ENCODE measurements at places on chromosomes 16 and 17.

DNA sequence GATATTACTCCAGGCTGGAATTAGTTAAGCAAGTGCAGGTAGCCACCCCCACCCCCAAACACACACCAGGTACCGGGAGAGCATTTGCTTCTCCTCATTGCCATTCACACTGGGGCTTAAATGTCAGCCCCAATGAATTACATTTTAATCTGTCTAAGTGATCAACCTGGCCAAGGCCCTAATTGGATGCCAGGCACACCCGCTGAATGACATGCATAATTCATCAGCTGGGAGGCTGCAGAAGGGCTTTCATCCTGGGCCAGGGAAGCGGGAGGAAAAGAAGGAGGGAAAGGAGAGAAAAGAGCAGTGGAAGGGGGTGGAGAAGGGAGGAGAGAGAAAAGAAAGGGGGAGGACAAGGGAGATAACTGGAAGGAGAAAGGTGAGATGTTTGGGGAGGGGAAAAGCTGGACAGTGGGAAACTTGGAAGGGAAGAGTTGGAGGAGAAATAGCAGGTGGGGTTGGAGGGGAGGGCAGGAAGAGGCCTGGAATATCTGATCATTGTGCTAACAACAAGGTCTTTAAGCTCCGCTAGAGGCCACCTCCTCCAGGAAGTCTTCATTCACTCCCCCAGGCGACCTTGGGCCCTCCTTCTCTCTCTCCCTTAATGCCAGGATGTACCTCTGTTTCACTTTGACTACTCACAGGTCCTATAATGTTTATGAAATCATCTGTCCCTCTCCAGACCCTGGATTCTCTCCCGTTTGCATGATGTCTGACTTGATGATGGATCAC is 40.1 kb upstream of the CES5A start:
- no peak for DNase-seq

DNA sequence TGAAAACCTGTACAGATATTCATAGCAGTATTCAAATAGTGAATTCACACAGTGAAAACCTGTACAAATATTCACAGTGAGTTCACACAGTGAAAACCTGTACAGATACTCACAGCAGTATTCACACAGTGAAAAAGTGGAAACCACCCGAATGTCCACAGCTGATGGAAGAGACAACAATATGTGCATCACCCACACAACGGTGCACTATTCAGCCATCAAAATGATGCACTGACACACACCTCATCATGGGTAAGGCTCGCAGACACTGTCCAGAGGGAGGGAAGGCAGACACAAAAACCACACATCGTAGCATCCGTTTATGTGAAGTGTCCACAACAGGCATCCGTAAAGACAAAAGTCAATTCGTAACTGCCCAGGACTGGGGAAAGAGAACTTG is 100.9 kb downstream of the VPS53 start:
- DNase-seq = no peak

GRCh38 chr16:27267037-27267677 is 1.4 kb downstream of the NSMCE1 start:
- no peak for DNase-seq

GRCh38 chr17:19579867-19580565 is 46.4 kb downstream of the SLC47A1 start:
- DNase-seq = no peak

DNA sequence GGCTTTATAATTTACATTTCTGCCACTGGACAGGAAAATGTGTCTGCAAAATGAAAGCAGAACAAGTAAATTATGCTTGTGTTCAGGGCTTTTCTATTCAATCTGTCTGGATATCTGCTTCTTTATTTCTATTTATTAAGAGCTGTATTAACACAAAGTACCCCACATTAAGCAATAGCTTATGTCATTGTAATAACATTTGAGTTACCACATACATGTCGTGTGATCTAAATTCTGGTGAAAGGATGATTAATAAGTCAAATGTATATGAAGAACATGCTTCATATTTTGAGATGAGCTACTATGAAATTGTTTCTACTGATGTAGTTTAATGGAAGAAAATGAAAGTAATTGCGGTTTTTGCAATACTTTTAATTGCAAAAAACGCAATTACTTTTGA is 238.2 kb downstream of the KCNJ2 start:
- DNase-seq = no peak

GRCh38 chr17:75570772-75571171 is 16.8 kb upstream of the MYO15B start:
- no peak for DNase-seq

DNA sequence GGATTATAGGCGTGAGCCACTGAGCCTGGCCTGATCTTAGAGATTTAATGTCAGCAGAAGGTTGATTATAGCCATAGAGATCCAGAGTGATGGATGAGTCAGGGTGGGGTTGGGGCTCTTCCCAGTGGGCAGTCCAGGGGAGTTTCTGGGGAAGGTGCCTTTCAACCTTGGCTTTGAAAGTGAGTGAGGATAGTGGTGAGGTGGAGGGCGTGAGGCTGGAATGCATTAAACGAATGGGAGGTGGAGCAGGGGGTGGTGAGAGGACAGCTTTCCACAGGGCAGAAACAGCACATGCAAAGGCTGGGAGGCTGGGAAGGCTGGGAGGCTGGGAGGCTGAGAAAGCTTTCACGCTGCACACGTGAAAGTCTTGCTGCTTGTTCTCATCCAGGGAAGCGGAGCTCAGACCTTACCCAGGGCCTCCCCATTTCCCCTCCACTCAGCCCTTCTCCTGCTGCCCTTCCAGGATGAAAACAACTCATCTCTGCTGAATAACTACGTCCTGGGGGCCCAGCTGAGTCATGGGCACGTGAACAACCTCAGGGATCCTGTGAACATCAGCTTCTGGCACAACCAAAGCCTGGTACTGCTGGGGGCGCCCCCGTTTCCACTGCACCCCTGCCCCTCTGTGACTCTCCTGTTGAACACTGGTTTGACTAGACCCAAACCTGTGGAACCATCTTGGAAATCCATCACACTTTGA is 22.3 kb downstream of the ADGRG5 start:
- DNase-seq = no peak

DNA sequence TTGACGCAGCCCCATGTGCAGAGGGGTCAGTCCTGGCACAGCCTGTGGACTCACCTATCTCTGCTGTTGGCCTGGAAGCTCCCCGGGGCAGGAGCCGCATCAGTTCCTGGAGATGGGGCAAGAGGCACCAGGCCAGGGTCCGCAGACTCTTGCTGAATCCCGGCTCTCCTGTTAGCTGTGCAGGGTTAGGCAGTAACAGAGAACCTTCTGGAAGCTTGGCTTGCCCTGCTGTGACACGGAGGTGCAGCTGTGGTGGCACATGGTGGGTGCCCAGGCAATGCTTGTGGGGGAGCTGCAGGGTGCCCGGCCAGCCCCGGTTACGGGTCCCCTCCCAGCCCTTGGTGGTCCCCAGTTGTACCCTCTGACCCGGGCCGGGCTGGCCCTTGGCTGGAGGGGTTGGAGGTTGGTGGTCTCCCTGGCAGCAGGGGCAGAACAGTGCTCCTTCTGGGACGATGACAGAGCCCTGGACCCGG is 26.0 kb upstream of the ZNF469 start:
- no peak for DNase-seq

GRCh38 chr17:34178092-34178491 is 77.0 kb upstream of the CCL2 start:
- no peak for DNase-seq

DNA sequence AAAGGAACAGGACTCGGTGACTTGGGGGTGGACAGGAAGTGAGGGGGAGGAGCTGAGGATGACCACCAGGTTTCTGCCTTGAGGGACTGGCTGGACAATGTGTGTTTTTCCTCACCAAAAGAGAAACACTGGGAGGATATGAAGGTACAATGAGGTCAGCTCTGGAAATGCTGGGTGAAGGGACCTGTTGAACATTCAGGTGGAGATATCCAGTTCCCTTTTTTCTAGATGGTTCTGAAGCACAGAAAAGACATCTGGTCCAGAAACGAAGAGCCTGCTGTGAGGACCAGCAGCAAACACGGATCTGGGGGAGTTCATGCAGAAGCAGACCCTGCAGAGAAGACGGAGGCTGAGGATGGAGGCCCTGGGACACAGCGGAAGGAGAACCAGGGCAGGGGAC is 17.5 kb downstream of the ARHGAP17 start:
- DNase-seq = no peak

- DNase-seq = no peak
Observed at GRCh38 chr17:83189044-83190003, 109.9 kb downstream of the METRNL start.

- no peak for DNase-seq
Observed at GRCh38 chr17:39564211-39564848, 43.4 kb downstream of the NEUROD2 start.

DNA sequence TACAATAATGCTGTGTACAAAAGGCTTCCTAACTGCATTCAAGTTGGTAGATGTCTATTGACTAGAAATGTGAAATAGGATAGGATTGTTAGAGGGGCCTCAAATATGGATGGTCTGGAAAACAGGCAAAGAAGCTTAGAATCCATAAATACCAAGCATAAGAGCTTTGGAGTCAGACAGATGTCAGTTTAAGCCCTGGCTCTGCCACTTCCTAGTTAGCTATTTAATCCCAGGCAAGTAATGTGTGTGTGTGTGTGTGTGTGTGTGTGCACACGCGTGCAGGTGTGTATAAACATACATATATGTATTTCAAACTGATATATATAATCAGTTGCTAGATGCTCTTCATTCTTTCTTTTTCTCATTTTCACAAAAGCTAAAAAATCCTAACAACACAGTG is 66.7 kb downstream of the MMD start:
- DNase-seq = no peak

- no peak for DNase-seq
Observed at GRCh38 chr17:80970044-80970761, 21.4 kb upstream of the CHMP6 start.

GRCh38 chr17:8946476-8946875 is 19.0 kb downstream of the PIK3R5 start:
- no peak for DNase-seq

- DNase-seq = no peak
Observed at GRCh38 chr17:55652114-55652823, 70.4 kb downstream of the TMEM100 start.

DNA sequence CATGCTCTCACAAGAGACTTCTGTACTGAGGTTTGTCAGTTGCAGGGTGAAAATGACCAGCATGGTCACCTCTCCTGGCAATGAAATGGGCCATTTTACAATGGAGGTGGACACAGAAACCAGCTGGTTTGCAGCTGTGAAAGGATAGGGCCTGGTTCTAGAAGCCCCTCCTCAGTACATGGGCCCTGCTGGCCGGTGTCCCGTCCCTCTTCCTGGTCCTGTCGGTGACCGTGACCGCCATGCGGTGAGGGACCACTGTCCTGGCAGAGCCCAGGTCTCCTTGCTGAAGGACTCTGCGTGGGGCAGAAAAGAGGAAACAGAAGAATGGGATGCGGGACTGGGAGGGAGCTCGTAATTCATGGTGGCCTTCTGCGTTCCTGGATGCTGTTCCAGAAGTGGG is 76.0 kb upstream of the ZNF423 start:
- DNase-seq = no peak

GRCh38 chr16:25060920-25061319 is 45.8 kb upstream of the ARHGAP17 start:
- no peak for DNase-seq

DNA sequence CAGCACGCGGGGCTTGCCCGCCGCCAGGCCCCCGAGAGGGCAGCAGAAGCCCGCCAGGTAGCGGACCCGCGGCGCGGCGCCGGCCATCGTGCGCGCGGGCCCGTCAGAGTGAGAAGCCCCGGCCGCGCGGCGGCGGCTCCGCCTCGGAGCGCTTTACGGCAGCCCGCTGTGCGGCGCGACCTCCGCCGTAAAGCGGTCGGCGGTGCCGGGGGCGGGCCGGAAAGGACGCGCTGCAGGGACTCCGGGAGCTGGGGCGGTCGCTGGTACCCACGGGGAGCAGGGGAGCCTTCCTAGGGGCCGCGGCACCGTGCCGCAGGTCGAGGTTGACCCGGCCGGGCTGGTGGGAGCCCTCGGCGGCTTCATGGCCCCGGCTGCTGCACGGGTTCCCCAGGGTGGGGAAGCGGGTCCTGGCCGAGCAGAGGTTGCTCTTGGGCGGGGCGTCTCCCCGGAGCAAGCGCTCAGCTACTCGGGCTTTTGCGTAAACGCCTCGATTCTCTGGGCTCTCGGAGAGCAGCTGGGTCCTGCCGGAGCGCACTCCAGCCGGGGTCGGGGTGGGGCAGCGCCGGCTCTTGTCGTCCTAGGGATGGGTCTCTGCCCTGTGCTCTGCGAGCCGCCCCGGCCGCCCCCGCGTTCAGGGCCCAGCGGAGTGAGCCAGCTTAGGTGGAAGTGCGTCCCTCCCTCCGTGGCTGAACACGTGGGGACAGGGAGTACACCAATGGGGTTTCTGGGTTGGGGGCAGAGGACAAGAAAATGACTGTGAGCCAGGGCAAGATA is at the start of gene FAAP100:
FAAP100 (minus strand) TSS at position 110 of the 774 bp plus-strand sequence; CDS start at position 87, 23 bp downstream.
- peak; percentile 65 for DNase-seq

DNA sequence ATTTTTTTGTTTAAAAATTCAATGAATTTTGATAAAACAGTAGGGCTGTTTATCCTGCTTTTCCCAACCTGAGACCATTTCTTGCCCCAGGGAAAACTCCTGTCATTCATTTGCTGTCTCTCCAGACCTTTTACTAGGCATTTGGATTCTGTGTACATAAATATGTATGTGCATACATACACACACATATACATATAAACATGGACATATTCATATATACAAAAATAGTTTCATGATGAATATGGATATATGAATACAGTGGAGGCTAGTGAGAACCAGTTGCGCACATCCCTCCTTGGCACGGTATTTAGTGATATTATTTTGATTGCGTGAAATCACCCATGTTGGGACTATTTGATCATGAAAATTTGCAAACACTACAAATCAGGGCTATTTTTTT is 269.9 kb downstream of the BCAS3 start:
- no peak for DNase-seq

DNA sequence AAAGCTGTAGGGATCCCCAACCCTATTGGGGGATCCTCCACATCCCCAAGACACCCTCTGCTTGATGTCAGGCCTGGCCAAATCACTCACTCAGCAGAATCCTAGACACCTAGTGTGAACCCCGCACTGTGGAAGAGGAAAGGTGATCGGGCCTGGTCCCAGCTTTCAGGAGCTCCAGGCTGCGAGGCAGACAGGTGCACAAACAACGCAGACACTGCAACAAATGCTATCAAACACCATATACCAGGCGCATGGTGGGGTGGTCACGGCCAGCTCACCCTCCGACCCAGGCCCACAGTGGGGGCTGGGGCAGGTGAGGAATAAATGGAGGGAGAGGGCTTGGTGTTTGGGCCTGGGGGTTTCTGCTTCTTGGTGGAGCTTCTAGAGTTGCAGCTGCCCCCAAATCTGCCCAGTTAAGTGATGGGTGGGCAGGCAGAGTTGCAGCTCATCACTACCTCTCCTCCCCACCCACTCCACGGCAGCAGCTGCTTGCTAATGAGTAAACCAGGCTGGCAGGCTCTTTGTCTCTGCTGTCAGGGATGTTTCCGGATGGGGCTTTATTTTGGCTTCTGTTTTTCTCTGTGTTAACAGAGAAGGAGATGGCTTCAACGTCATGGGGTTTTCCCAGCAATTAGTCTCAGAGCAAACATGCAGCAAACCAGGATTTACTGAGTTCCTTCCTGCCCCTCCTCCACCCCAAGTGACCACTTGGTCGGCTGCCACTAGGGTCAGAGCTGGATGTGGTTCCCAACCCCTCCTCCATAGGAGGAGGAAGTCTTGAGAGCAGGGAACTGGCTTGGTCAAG is 46.6 kb downstream of the PECAM1 start:
- no peak for DNase-seq

GRCh38 chr17:27824745-27825144 is 24.4 kb upstream of the NOS2 start:
- no peak for DNase-seq

All from stimulated activated CD4-positive, alpha-beta T cell treated with anti-CD3 and anti-CD28 coated beads, Interleukin-15, amount 100 ng/mL, for 48 hours (primary cell).